ENCODE measurements at places on chromosomes 4 and X.

DNA sequence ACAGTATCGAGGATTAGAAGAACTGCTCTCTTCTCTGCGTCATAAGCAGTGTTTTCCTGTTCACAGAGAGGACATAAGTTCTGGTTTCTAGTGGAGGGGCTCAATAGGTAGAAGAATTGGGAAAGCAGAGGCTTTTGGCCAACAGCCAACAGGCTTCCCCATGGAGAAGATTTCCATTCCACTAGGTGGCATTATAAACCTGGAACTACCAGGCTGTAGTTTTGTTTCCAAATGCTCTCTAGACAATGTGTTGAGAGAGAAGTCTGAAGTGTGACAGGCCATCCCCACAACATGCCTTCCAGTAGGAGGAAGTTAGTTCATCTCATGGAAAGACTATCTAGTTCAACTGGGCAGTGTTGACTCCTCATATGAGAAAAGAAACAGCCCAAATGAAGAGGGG, 63.8 kb upstream of the ANXA10 start:
- DNase-seq, result no peak

- no peak for DNase-seq
Measured at GRCh38 chrX:10570601-10571000, 49.8 kb downstream of the MID1 start.

- DNase-seq, result no peak
Measured at GRCh38 chrX:100379388-100379986, 30.6 kb downstream of the PCDH19 start.

GRCh38 chrX:74779175-74779574, 146.1 kb downstream of the NEXMIF start:
- DNase-seq, result no peak

- no peak for DNase-seq
Measured at GRCh38 chr4:25182937-25183336, 22.7 kb upstream of the SEPSECS start.

GRCh38 chrX:148664995-148665394, 164.6 kb downstream of the AFF2 start:
- no peak for DNase-seq

DNA sequence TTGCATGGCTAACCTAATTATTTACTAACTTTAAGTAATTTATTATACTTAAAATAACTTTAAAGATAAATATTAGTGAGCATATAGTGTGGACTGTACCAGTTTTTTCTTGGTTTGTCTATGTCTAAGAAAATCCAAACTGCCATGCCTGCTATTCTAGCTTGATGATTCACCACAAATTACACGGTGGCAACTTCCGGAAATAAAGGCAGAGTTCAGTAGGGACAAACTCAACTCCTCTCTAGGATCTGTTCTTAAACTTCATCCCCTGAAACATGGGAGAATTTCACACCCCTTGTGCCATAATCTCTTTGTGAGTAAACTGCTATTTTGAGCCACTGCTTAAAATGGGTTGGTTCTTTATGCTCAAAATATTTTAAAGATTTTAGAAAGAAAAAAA, 213.6 kb upstream of the NRK start:
- no peak for DNase-seq

DNA sequence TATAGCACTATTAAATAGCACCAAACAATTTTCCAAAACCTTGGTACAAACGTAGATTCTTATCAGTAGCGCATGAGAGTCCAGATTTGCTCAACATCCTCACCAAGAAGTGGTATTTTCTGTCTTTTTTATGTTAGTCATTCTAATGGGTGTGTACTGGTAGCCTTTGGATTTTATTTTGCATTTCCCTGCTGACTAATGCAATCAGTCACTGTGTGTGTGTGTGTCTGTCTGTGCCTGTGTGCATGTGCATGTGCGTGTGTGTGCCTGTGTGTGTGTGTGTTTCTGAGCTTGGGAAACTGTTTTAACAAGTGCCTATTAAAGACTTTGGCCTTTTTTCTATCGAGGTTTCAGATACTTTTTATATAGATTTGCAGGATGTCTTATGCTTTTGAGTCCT, 82.2 kb upstream of the MAGEA10 start:
- DNase-seq, result no peak

GRCh38 chr4:134201216-134202161, at the start of gene PABPC4L:
Gene PABPC4L, minus strand, starts transcription at chr4:134201789. Its CDS starts 770 bp downstream, at chr4:134201019.
- no peak for DNase-seq

DNA sequence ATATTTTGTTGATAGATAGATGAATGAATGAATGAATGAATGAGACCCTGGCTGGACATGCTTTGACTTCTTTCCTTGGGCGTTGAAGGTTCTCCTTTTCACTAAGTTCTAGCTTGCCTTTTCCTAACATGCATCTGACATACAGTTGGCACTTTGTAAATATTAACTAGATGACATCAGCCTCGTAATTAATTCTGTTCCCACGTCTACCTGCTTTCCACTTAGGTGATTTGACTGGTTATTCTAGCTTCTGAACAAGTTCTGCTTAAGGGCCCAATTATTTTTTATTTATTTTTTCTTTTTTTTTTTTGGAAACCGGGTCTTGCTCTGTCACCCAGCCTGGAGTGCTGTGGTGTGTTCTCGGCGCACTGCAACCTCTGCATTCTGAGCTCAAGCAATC, 13.9 kb upstream of the RASL11B start:
- DNase-seq, result no peak

GRCh38 chrX:1455948-1456280, 3.2 kb upstream of the ASMTL start:
- DNase-seq, result no peak

- no peak for DNase-seq
Measured at GRCh38 chrX:14738643-14739042, 134.2 kb downstream of the FANCB start.

- DNase-seq, result no peak
Measured at GRCh38 chr4:43471950-43472349, 579.4 kb downstream of the GRXCR1 start.

DNA sequence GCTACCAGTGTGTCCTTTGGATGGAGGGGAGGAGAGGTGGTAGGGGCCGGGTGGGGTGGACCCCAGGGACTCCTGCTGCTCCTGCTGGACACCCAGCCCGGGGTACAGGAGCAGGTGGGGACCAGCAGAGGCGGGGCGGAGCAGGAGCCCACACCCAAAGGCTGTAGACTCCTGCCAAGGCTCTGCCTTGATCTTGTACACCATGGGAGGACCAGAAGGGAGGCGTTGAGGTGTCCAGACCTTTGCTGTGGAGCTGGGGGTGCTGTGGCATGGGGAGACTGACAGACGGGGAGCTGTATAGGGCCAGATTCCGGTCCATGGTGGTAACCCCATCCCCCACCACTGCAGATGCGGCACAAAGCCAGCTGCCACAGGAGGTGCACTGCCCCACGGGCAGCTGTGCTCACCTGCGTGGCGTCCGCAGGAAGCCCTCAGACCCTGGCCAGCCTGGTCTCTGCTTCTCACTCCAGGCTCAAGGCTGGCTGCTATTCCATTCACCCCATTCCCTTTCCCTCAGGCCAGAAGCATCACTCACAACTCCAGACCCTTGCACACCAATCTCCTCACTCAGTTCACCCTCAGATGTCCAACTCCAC, 5.0 kb upstream of the SLC26A1 start:
- no peak for DNase-seq

DNA sequence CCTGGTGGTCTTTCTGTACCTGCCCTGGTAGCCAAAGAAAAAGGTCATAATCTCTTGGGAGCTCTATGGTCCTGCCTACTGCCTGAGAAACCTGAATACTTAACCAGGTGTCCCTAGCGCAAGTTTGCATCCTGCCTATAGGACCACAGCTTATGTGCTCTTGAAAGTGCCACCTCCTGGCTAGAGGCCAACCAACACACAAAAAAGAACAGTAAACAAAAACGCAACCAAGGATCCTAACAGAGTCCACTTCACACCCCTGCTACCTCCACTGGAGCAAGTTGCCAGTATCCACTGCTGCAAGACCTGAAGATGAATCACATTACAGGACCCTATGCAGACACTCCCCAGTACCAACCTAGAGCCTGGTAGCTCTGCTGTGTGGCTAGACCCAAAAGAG, 103.2 kb upstream of the PABPC5 start:
- no peak for DNase-seq

DNA sequence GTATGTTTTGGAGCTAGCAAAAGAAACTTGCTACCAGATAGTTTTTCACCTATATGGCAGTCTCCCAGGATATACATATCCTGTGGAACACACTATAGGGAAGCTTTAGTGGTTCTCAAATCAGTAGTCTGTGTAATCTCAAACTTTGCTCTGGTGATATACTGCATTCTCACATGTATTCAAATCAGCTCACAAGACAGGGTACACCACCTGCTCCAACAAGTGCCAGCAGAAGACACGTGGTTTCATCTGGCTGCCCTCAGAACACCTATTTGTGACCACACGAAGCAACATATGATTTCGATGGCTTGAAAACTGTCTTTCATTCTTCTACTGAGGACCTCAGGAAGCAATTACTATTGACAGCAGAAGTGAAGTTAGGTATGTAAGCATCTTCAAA, 37.7 kb downstream of the BCLAF3 start:
- no peak for DNase-seq

DNA sequence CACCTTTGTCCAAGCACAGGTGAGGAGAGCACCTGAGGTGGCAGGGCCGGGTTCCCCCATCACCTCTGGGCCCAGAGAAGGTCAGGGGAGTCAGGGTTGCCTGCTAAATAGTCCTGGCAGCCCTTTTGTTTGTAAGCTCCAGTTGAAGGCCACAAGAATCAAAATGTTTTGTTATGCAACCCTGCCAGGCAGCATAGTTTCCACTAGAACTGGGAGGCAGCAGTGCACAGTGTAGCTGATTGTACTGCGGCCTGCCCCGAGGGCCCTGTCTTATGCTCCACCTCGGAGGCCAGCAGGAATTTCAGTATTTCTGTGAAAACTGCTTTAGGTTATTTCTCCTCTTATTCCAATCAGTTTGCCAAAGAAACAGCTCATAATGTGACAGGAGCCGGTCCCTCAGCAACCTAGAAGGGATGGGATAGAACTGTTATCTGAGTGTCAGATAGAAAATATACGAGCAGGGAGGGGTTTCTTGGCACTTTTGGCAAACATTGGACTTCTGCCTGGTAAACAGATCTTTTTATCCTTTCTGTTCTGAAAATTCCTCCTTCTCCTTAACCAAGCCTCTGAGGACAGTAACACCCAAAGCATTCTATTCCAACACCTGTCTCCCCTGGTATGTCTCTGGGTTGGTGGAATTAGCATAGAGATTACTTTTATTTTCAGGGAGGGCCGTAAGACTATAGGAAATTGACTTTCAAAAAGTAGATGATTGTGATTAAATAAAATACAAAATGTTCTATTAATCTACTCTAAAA, 93.6 kb downstream of the LNX1 start:
- DNase-seq, result no peak

DNA sequence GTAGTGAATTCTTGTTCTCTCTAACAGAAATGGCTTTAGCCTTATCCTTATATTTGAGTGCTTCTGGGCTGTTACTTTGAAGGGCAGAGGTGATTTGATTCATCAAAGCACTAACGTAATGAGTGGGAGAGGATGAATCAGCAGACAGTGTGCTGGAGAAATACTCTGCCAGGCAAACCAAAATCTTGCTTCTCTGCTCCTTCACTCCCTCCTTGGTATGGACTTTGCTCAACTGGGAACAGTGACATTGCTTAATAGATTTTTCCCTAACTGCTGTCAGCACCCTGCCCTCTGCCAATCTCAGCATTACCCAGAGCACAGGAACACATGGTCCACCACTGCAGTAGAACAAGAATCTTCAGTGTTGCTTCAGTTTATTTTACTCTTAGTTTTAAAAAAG, 56.0 kb downstream of the PDLIM5 start:
- DNase-seq, result peak; percentile 4

DNA sequence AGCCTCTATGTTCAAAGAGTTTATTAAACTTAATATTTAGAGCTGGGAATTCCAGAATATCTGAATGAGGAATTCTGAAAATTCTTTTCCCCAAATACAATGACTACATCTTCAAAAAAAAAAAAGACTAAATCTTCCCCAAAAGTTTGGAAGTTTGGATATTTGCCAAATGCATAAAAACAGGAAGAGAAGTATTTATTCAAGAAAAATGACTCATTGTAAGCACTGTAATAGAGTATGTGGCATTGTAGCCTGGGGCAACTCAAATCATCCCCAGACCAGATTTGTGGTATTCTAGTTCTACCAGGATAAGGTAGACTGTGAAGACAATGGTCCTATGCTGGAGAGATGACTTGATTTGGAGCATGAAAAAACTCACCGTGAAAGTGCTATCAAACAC, 78.5 kb upstream of the PDHA2 start:
- DNase-seq, result no peak

DNA sequence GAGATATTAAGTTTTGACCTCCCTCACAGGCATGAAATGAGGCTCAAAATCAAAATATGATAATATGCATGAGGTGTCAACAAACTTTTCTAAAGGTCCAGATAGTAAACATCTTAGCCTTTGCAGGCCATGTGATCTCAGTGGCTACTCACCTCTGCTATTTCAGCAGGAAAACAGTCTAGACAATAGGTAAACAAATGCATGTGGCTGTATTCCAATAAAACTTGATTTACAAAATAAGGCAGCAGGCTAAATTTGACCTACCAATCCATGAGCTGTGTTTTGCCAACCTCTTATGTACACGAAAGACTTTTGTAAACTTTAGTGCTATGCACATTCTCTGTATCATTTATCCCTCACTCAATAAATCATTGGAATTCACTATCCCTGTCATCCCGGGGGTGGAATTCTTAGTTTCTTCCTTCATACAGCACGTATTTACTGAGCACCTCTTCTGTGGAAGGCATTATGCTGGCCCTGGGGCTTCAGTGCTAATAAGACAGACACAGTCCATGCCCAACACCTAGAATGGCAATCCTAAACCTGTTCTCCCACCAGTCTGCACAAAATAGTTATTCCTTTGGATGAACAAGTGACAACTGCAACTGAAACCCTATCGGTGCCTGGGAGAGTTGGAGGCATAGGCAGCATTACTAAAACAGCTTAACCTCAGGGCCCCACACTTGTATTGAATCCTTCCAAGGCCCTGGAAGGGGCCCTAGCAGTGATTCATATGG, 19.9 kb downstream of the MAGEB17 start:
- DNase-seq, result no peak

DNA sequence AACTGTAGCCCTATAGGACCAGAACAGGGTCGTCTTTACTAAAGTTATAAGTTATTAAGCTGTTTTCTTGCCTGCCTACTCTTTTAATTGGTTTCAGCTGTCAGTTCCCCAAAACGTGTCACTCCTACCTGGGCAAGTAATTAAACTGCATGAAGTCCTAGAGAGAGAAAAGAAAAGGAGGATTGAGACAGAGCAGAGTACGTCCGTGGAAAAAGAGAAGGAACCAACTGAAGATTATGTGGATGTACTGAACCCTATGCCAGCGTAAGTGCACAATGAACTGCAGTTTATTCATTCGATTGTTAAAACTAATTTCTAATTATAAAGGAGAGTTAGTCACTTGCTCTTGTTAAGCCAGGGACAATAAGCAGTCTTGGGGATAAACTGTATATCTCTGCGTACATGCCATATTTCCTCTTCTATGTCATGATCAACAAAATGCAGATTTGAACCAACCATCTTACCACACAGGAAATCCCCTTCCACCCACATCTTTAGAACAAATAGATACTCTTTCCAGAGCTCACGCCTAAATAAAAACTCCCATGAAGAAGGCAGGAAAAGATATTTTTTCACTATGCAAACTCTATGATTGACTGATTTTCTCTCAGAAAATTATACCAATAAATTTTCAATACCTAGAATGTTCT, 22.8 kb downstream of the STAP1 start:
- DNase-seq, result no peak

Data from stimulated activated naive CD8-positive, alpha-beta T cell treated with anti-CD3 and anti-CD28 coated beads, Interleukin-15, Interleukin-2, amounts not matched to agents 100 U/mL and 50 U/mL, for 24 hours (primary cell).